Activated CD4-positive, alpha-beta memory T cell treated with anti-CD3 and anti-CD28 coated beads for 36 hours (primary cell): ENCODE measurements at places on chromosomes 2 and 18.

DNA sequence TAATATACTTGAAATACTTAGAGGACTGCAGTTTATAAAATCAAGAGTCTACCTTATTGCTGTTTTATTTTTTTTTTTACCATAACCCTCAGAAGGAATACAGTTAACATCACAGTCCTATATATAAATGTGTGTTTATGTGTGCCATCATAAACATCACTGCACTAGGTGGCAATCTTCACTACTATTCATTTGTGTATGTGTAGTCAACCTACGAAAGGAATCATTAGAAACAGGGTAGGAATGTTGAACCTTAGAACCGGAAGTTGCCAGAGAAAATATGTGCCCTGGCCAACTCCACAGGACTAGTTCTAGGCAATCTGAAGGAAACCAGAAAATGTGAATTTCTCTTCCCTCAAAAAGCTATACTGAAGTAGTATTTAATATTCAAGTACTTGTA, 3.4 kb downstream of the GEN1 start:
- DNase-seq: no peak

- peak; percentile 40 for DNase-seq
Measured at GRCh38 chr2:68796295-68796905, 61.8 kb downstream of the ARHGAP25 start.

GRCh38 chr2:45259547-45260160, 250.4 kb upstream of the SIX2 start:
- no peak for DNase-seq

- no peak for DNase-seq
Measured at GRCh38 chr18:7908681-7909299, 341.7 kb downstream of the PTPRM start.

DNA sequence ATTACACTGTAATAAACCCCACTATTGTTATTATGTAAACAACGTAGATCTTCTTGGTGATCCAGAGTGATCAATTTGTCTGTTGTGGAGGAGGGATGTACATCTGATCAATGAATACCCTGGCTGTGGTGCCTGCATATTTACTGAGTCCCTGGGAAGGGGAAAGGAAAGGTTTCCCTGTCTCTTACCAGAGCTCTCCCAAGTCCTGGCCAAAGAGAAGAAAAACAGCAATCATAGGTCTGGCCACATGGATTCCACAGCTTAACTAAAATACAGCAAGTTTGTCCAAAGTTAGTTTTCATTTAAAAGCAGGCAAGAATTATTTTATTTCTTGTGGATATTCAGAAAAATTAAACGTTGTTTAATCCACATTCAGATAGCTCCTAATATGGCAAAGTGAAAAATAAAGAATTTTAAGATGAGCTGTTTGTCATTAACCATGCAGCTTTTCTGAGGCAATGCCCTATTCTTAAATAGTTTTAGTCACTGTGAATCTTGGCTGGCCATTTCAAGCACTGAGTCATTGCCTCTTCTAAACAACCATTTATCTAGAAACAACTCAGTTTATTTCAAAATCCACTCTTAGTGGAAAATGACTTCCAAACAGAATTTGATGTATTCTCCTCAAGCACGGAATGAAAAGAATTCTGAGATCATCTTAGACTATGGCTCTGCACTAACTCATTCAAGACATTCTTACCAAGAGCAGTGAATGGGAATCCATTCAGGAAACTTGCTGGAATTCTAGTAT, 1004.4 kb upstream of the CDH2 start:
- no peak for DNase-seq
